ENCODE measurements at places on chromosomes 7 and 10. TPM values are rescaled to one million over a fixed set of nuclear protein-coding genes. Genes with fewer than 3 reads are reported as not detected.

Gene HILPDA
- total RNA-seq, result 19.3 TPM

Gene MCMBP
- total RNA-seq, result 29.4 TPM

Gene PKD2L1
- total RNA-seq, result not detected

- no peak for DNase-seq
- H3K27ac ChIP-seq, result no peak overlapping the region
- H3K36me3 ChIP-seq, result no peaks in the 10 kb centered on the region
- H3K4me3 ChIP-seq, result no peak overlapping the region
- H3K27me3 ChIP-seq, result no peaks in the 10 kb centered on the region
These were observed 29.1 kb downstream of the KCTD7 start for GRCh38 chr7:66657798-66658197.

- H3K4me3 ChIP-seq, result no peak overlapping the region
- H3K27ac ChIP-seq, result no peak overlapping the region
- DNase-seq, result no peak
- H3K27me3 ChIP-seq, result no peaks in the 10 kb centered on the region
- H3K4me1 ChIP-seq, result peaks cover 6% of the 10 kb centered on the region
These were observed 136.7 kb upstream of the CHST15 start for GRCh38 chr10:124229989-124230634.

- no peak overlapping the region for H3K4me3 ChIP-seq
- DNase-seq, result no peak
- H3K27ac ChIP-seq, result no peak overlapping the region
- H3K36me3 ChIP-seq, result no peaks in the 10 kb centered on the region
These were observed 33.1 kb upstream of the EGFR start for GRCh38 chr7:54985426-54986330.

DNA sequence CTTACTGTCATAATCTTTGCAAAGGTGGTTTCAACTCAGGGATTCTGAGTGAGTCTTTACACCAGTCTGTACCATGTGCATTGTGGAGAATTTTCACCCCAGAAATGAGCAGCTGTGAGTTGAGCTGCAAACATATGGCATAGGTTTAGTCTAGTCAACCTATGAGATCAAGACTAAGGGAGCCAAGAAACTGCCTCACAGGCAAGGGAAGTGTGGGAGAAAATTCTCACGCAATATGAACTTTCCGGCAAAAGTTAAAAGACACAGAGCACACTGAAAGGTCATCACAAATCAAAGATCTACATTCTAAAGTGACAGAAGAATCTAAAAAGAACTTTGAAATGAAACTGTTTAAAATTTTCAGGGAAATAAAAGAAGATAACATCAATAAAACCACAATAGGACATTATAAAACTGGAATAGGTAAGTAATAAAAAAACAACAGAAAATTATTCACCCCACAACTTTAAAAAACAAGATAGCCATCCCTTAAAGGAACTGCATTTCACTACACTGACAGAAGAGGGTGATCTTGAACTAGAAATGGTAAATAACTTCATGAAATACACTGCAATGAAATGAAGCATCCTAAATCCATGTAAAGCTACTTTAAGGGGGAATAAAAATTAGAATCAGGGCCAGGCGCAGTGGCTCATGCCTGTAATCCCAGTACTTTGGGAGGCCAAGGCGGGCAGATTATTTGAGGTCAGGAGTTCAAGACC is 63.5 kb downstream of the LGI1 start:
- H3K27me3 ChIP-seq, result no peaks in the 10 kb centered on the region
- H3K4me3 ChIP-seq, result no peak overlapping the region
- H3K27ac ChIP-seq, result no peak overlapping the region
- H3K36me3 ChIP-seq, result no peaks in the 10 kb centered on the region

- H3K27ac ChIP-seq, result no peak overlapping the region
- H3K27me3 ChIP-seq, result peaks cover 6% of the 10 kb centered on the region
- no peaks in the 10 kb centered on the region for H3K4me1 ChIP-seq
- H3K36me3 ChIP-seq, result no peaks in the 10 kb centered on the region
- DNase-seq, result peak; percentile 30
These were observed 18.7 kb downstream of the CNPY1 start for GRCh38 chr7:155527664-155528063.

GRCh38 chr7:3882782-3883181 is 581.7 kb downstream of the SDK1 start:
- no peak overlapping the region for H3K4me3 ChIP-seq
- no peaks in the 10 kb centered on the region for H3K4me1 ChIP-seq
- no peak overlapping the region for H3K27ac ChIP-seq
- H3K36me3 ChIP-seq, result no peaks in the 10 kb centered on the region

DNA sequence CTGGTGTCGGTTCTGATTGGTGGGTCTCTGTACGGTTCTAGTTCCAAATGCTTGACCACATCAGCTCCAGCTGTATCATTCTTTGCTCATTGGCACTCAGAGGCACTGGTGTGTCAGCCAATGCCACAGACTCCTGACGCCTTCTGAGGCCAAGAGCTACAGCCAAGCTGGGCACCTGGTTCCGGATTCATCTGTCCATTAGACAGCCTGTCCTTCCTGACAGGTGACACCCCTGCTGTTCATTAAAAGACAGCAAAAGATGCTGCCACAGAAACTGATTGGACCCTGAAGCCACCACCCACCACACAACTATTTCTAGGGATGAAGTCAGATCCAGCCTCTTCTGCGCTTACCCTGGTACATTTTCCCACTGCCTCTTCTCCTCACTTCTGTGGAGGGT is 35.6 kb downstream of the COL13A1 start:
- H3K27ac ChIP-seq, result no peak overlapping the region
- H3K36me3 ChIP-seq, result no peaks in the 10 kb centered on the region
- H3K27me3 ChIP-seq, result no peaks in the 10 kb centered on the region
- H3K4me3 ChIP-seq, result no peak overlapping the region

GRCh38 chr10:66917104-66917503 is 8.7 kb upstream of the LRRTM3 start:
- H3K36me3 ChIP-seq, result no peaks in the 10 kb centered on the region
- no peak for DNase-seq
- no peak overlapping the region for H3K27ac ChIP-seq
- no peak overlapping the region for H3K4me3 ChIP-seq

DNA sequence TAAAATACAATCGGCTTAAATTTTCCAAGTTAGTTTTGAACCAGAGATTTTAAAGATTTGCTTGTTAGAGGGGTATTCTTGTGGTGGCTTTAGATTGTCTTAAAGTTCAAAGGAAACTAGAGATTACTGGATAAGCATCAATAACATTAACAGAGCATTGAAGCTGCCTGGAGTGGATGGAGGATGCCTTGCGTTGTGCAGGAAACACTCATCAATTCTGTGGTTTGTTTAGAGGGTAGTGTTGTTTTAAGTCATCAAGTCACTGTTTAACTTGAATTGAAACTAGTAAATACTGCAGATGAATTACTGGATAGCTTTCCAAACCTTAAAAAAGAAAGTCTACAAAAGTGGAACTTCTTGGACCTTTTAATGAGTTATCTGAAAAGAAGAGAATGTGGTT is 218.6 kb downstream of the CELF2 start:
- peaks cover 7% of the 10 kb centered on the region for H3K36me3 ChIP-seq
- DNase-seq, result no peak
- H3K4me3 ChIP-seq, result no peak overlapping the region
- no peaks in the 10 kb centered on the region for H3K4me1 ChIP-seq
- no peak overlapping the region for H3K27ac ChIP-seq

GRCh38 chr7:4307316-4308204 is 374.5 kb upstream of the FOXK1 start:
- H3K27me3 ChIP-seq, result no peaks in the 10 kb centered on the region
- H3K27ac ChIP-seq, result no peak overlapping the region
- H3K4me3 ChIP-seq, result no peak overlapping the region
- no peak for DNase-seq

- no peak overlapping the region for H3K27ac ChIP-seq
- DNase-seq, result no peak
- no peak overlapping the region for H3K4me3 ChIP-seq
- H3K4me1 ChIP-seq, result no peaks in the 10 kb centered on the region
- H3K27me3 ChIP-seq, result no peaks in the 10 kb centered on the region
These were observed 87.5 kb upstream of the GATAD1 start for GRCh38 chr7:92359801-92360200.

GRCh38 chr7:272631-273030 is 17.3 kb upstream of the FOXL3 start:
- no peak for DNase-seq
- H3K4me1 ChIP-seq, result no peaks in the 10 kb centered on the region
- no peak overlapping the region for H3K4me3 ChIP-seq
- no peaks in the 10 kb centered on the region for H3K36me3 ChIP-seq

DNA sequence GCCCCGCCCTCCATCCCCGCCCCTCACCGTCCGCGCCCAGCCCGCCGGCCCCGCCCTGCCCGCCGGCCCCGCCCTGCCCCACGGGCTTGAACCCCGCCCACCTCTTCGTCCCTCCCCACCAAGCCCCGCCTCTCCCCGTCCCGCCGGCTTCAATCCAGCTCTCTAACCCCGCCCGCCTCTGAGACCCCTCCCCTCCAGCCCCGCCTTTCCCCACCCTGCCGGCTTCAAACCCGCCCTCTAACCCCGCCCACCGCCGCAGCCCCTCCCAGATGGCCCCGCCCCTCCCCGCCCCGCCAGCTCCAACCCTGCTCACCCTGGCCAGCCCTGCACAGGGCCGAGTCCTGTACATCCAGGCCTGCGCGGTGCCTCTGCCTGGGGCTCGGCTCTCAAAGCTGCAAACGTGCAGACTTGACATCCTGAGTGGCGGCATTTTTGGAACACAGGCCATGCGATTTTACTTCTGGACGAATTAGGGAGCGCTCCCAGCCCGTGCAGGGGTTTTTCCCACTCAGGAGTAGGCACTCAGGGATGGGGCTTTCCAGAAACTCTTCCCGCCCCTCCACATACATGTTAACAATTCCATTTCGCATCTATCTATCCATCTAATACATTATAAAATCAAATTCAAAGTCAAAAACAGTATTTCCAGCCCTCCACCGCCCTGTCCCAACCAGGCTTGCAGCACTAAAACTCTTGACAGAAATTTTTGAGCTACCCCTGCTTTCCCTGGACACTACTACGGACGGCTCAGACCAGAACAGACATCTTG is 477 bp upstream of the NMT2 start:
- no peaks in the 10 kb centered on the region for H3K4me1 ChIP-seq
- peak overlapping the region; percentile 36 for H3K4me3 ChIP-seq
- no peak overlapping the region for H3K27ac ChIP-seq
- DNase-seq, result peak; percentile 69
- no peaks in the 10 kb centered on the region for H3K27me3 ChIP-seq

Measured in ascending aorta (tissue), 2 donors.